ENCODE measurements at places on chromosomes 7 and 10.
A peak's percentile ranks its signal among the peaks of the same experiment; 100 is the strongest.

GRCh38 chr7:35519971-35520809 lies 174.7 kb downstream of the HERPUD2 start:
- peak; percentile 73 for DNase-seq

DNA sequence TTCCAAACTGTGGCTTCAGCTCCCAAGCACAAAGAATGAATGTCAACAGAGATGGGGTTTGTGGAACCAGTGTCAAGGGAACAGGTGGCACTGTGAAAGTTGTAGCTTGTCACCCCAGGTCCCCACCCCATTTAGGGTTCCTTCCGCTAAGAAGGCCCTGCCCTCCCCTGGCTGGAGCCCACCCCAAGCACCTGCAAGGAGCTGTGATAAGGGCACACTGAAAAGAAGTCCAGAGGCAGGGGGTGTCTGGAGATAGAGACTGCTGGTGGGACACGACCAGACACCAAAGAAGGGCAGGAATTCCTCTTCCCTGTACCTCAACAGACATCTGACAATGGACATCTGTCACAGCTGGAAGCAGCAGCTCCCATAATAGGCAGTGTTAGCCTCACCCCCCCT lies 4.5 kb downstream of the GRID1 start:
- DNase-seq: peak; percentile 29

GRCh38 chr7:155979994-155980393 lies 167.7 kb upstream of the SHH start:
- peak; percentile 46 for DNase-seq

DNA sequence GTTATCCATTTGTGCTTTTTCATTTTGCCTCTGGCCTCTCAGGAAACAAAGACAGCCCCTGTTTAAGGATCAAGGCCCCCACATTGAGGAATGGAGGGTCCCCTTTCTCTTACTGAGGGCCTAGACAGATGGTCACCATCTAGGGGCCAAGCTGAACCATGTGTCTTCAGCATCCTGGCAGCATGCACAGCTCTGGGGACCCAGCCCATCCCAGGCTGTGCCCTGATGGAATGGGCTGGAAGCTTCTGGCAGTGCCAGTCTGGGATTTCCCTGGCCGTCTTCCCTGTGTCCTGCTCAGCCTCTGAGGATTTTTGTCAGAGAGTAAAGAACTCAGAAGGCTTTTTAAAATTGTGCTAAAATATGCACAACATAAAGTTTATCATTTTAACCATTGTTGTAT lies 116.8 kb downstream of the ITIH5 start:
- DNase-seq: no peak

DNA sequence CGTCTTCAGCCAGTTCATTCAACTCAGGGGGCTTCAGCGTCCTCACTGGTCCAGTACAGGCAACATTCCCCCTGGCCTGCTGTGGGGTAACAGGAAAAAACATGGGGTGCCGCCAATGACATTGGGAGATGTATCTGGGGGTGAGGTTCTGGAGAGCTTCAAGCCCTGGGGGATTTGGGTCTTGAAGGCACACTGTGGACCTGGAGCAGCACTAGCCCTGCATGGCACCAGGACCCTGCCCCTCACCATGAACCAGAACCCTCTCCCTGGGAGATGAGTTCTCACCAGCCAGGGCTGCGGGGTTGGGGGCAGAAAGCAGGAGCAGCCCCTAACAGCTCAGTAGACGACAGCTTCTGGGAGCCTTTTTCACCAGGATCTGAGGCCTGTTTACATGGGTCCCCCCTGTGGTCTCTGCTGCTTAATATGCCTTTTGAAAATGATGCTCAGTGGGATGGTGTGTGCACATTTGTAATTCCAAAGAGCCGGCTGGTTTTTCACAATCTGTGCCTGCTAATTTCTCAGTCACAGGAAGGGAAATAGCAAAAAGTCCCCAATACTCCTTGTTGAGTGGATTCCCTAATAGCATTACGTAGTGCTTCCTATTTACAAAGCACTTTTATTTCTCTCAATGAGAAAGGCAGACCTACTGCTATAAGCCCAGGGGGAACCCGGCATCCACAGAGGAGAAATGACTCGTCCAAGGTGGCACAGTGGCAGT lies 509.5 kb downstream of the RPS24 start:
- DNase-seq: no peak

DNA sequence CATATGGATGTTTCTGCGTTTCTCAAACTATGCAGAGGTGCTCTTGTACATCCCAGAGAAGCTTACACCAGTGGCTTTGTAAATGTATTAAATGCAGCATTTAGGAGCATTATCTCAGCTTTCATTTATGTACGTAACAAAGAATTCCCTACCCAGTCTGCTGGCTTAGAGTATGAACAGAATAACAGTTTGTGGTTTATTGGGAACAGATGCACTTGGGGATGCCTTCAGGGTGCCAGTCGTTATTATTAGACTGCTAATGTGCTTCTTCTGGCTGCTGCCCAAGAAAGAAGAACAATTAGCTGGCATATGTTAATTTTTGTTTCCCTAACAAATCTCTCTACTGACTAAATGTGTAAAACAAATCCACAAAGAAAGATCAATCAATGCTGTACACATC lies 241.9 kb downstream of the FOXP2 start:
- DNase-seq: no peak

- DNase-seq: no peak
These were observed 343.7 kb downstream of the RPS24 start for GRCh38 chr10:78377356-78377755.

DNA sequence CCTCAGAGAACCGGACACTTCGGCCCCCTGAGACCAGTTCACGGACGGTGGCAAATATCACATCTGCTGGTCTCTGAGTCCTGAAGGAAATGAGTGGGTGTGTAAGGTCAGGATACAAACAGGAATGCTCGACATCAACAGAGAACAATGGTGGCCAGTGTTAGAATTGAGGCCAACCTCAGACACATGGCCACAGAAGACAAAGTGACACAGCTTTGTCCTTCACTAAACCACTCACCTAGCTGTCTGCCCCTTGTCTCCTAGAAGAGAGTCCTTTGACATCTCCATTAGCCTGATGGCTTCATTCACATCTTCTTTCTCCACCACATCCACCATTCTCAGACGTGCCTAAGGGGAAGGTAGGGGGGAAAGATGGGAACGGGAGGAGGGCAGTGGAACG lies 4.3 kb downstream of the COPS6 start:
- no peak for DNase-seq

- DNase-seq: no peak
These were observed 78.1 kb downstream of the CALN1 start for GRCh38 chr7:72334066-72334465.

DNA sequence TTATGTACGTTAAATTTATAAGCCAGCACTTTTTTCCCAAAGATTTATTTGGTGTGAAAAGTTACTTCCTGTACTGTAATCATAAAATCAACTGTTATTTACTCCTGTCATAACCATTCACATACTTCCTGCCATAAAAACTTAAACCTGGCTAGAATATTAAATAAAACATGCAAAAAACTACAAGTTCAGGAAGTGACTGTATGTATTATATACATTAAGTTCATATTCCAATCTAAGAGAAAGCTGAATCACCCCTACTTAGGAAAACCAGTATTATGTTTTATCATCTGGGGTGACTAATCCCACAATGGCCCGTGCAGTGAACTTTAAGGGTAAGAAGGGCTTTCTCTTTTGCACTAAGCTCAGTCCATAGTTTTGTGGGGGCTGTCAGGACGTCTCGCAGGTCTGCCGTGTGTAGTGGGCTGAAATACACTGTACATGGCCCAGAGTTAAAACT lies 183.7 kb upstream of the KLF14 start:
- no peak for DNase-seq

GRCh38 chr7:108222236-108222892 lies 92.2 kb upstream of the LAMB4 start:
- DNase-seq: no peak

DNA sequence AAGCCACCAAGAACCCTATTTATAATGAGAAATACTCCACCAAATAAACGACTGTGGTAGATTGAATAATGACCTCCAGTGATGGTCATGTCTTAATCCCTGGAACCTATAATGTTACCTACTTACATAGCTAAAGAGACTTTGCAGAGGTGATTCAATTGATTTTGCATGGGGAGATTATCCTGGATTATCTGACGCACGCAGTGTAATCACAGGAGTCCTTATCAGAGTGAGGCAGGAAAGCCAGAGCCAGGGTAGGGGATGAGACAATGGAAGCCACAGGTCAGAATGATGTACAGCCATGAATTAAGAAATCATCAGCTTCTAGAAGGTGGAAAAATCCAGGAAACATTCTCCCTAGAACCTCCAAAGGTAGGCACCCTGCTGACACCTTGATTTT lies 286.4 kb upstream of the SP4 start:
- DNase-seq: no peak

DNA sequence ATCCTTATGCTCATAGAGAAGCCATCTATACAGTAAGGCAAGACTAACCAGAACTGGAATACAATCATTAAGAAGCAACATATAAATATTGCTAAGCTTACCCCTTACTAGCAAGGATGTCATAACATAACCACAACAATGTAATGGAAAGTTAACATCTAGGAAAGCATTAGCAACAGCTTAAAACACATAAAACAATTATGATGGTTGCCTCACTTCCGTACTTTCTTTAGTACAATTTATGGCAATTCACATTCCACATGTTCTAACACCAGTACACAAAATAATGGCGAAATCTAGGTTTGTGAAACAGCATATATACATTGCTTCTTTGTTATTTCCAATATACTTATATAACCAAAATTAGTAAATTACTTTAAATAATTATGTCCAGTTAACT lies 195.0 kb downstream of the AHR start:
- DNase-seq: no peak

GRCh38 chr7:148815612-148816011 lies 68.5 kb downstream of the EZH2 start:
- DNase-seq: no peak

GRCh38 chr7:122727354-122727753 lies 24.6 kb upstream of the RNF148 start:
- no peak for DNase-seq

Data from upper lobe of right lung (tissue), 1 donor.